Uterus (tissue), 4 donors: ENCODE measurements at places on chromosomes 7 and 10.

DNA sequence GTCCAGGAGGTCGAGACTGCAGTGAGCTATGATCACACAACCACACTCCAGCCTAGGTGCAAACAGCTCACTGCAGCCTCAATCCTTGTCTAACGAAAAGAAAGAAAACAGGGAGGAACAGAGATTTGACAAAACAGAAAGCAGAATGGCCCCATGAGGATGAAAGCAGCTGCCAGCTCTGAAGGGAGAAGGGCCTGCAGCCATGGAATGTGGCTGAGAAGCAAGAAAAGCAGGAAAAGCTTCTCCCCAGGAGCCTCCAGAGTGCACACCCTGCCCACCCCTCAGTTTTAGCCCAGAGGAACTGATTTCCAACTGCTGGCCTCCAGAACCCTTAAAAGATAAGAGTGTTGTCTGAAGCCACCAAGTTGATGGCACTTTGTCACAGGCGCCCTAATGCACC lies 13.0 kb downstream of the ESYT2 start:
- no peak for DNase-seq

DNA sequence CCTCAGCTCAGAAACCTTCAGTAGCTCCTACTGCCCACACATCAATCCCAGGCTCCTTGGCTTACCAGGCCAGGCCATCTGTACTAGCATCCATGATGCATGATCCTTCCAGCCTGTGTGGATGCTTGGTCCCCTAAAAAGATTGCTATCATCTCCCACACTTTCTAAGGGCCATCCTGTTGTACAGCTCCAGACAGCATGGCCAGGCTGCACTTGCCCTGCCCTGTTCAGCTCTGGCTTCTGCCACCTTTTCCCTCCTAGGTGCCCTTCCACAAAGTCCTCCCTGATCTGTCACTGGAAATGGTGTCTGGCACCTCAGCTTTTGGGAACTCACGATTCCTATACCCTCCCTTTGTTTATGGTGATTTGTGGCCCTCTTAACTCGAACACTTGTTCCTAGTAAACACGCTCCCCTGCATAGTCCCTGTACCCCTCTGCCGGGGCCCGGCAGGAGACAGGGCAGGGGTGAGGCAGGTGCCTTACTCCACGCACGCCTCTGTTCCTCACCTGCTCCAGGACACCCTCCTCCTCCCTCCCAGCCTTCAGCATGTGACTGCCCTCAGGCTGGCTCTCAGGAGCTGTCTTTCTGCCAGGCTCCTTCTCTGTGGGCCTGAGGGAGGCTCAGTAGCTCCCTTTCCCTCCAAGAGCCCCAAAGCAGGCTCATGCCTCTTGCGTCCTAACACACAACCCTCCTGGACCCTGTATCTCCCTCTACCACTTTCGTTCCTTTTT lies 71.8 kb downstream of the CDH23 start:
- DNase-seq = no peak

DNA sequence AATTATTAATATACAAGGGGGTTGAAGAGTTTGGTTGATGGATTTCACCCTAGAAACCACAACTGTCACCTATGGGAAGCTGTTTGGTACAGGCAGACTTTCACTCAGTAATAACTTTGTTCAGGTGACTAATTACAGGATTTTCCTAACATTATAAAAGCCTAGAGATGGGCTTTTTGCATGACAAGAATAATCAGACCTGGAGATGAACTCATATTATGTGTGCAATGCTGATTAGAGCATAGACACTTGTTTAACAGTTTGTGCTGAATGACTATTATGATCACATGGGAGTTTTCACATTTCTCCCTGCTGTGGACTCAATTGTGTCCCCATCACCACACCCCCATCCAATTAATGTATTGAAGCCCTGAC lies 90.2 kb upstream of the STEAP4 start:
- no peak for DNase-seq

GRCh38 chr10:3420527-3421469 lies 248.2 kb upstream of the PITRM1 start:
- no peak for DNase-seq

DNA sequence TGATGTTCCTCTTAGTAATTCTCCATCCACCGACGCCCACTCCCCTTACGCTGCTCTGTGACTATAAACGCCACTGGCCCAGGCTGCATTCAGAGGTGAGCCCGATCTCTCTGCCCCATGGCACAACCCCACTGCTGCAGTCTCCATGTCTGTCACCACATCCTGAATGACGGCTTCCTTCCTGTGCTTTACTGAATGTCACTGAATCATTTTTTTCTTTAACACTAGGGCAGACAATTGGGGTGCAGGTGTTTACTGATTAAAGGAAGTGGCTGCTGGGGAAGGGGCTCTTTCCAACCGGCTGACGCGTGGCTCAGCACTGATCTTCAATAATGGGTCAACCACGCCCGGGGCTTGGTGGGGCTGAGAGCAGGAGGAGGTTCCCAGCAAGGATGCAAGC lies 208.3 kb downstream of the USP6NL start:
- no peak for DNase-seq
